Right forelimb (tissue), 1 donor: ENCODE measurements at places on chromosomes 16 and 17.

DNA sequence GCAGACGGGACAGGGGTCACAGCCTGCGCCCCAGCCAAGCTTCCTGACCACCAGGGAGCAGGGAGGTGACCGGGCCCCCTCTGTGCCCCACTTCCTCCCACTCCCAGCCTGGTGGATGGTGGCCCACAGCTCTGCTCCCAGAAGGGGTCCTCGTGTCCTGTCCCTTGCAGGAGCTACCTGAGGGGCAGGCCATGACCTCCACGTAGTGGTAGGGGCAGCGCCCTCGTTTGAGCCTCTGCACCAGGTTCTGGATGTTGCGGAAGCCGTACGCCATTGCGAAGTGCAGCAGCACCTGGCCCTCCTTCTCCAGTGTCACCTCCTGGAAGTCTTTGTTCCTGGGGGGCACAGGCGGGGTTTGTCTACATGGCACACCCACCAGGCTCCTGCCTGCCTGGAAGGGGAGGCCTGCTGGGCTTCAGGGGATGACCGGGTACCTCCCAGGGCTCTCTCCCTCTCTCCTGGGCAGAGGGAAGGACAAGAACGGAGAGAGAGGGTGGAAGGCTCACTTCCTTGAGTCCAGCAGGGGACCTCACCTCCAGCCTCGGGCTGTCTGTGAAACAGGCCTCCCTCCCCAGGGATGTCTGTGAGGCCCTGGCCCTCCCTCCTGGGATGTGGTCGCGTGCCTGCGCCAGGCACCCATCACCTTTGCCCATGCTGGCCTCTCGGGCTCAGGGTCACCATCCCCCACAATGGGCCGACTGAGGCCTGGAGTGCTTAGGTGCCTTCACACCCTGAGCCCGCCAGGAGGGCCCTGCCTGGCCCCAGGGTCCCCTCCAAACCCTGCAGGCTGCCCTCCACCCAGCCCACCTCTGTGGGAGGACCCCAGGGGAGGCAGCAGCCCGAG is 4.0 kb downstream of the HAGHL start:
- DNase-seq = no peak

DNA sequence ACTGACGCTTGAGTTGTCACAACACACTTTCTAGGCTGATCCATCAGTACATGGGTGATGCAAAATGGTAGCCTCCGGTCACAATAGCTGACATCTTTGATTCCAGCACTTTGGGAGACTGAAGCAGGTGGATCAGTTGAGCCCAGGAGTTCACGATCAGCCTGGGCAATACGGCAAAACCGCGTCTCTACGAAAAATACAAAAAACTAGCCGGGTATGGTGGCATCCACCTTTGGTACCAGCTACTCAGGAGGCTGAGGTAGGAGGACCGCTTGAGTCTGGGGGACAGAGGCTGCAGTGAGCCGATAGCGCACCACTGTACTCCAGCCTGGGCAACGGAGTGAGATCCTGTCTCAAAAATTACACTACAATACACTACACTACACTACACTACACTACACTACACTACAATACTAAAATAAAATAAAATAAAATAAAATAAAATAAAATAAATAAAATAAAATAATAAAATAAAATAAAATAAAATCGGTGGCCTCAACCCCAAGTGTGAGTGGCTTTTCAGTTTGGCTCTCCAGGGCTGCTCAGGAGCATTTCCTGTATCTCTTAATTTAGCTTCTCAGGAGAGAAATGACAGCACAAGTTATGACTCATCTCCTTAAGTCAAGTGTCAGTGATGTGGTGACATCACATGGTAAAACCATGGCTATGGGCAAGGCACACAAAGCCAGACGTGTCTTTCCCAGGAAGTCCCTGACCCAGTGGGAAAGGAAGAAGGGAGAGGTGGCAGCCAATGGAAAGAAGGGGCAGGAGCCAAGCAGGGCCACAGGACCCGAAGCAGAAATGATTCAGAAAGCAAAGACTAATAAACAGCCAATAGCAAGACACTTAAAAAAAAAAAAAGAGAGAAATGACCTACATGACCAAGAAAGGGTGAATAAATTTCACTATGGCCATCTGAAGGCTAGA is 75.3 kb upstream of the TBC1D3K start:
- DNase-seq = no peak

DNA sequence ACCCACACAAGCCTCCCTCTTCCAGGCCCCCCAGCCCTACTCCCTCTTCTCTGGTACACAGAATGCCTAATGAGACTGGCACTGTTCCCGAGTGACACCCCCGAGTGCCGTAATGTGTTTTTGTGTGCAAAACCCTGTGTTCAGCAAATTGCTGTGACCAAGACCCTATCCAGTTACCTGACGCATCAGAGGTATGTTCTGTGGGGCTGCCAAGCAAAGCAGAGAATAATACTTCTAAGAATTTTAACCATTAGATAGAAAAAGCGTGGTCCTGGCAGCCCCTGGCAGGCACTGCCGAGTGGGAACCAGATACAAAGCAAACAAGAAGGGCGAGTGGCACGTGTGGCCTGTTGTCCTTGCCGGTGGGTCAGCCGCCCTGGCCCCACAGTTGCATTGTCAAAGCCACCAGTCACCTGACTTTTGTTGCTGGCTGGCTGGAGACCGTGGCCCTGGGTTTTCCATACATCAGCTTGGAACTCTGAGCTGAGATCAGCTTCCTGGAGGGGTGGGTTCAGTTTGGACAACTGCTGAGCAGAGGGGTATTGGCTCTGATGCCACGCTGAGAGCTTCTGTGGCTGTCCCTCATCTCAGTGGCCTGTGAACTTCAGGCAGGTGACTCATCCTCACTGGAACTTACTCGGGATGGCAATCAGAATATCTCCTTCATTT is 69.1 kb upstream of the BRD7 start:
- DNase-seq = no peak

- no peak for DNase-seq
Observed at GRCh38 chr16:79069121-79069520, 531.4 kb downstream of the MAF start.

DNA sequence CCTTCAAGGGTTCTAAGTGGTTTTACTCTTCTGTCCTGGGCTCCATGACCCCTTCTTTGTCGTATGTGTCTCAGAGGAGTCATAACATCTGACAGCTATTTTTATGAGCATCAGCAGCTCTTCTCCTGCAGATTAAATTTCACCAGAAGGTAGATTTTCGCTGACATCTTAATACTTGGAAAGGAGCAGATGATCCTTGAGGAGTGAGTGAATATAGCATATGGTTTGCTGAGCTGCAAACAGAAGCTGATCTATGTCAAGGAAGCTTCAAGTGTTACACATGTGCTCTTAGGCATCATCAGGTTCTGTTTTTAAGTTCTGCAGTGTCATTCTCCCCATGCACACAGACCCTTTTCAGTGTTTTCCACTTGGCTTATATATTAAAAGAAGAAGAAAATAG is 49.2 kb upstream of the MYH2 start:
- DNase-seq = no peak

DNA sequence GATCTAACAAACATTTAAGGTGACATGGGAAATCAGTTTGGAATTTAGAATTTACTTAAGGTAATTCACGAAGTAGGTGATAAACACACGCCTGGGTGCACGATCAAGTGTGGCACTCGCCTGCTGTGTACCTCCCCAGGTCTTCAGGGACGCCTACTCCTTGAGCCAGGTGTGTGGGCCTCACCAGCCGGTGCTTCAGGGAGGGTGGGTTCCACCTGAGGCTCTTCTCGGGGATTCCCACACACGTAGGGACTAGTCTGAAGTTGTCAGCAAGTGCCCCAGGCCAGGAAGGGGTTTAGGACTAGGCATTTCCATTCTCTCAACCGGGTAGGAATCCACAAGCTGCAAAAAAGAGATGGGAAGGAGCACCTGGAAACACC is 9.8 kb upstream of the NAT9 start:
- no peak for DNase-seq
